ENCODE measurements at places on chromosomes 1 and 21. TPM values are rescaled to one million over a fixed set of nuclear protein-coding genes. Genes with fewer than 3 reads are reported as not detected.

THEM5 gene
- total RNA-seq, result not detected

DNA sequence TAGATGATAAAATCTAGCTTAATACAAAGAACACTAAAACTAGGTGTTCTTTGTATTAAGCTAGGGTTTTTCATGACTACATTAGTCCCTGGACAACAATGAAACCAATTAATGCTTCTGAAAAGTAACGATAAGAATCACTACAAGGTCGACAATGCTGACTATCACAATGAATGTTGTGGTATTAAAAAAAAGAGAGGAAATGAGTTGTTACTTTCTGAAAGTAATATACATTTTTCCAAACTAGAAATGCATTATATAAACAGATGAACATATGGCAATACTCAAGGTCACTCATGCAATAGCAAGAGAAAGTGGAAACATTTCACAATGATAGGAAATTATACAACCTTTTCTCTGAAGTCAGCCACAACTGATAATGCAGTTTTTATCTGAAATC lies 19.0 kb downstream of the DPH5 start:
- peaks cover 29% of the 10 kb centered on the region for H3K4me1 ChIP-seq
- DNase-seq, result no peak
- H3K4me3 ChIP-seq, result no peak overlapping the region
- no peak overlapping the region for H3K27ac ChIP-seq
- peaks cover 55% of the 10 kb centered on the region for H3K36me3 ChIP-seq

DNA sequence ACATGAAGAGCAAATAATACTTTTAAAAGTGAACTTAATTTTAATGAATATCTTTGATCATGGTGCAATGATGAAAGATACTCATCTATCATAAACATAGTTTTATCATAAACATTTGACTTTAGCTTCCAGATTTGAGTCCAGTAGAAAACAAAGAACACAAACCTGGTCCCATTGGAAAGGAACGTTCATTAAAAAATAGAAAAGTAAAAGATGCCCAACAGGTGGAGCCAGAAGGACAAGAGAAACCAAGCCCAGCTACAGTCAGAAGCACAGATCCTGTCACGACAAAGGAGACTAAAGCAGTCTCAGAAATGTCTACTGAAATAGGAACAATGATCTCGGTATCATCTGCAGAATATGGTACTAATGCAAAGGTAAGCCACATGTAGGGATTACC lies 55.6 kb upstream of the MYOCOS start:
- H3K36me3 ChIP-seq, result peaks cover 42% of the 10 kb centered on the region
- H3K4me1 ChIP-seq, result no peaks in the 10 kb centered on the region
- no peak overlapping the region for H3K27ac ChIP-seq
- no peaks in the 10 kb centered on the region for H3K27me3 ChIP-seq

DNA sequence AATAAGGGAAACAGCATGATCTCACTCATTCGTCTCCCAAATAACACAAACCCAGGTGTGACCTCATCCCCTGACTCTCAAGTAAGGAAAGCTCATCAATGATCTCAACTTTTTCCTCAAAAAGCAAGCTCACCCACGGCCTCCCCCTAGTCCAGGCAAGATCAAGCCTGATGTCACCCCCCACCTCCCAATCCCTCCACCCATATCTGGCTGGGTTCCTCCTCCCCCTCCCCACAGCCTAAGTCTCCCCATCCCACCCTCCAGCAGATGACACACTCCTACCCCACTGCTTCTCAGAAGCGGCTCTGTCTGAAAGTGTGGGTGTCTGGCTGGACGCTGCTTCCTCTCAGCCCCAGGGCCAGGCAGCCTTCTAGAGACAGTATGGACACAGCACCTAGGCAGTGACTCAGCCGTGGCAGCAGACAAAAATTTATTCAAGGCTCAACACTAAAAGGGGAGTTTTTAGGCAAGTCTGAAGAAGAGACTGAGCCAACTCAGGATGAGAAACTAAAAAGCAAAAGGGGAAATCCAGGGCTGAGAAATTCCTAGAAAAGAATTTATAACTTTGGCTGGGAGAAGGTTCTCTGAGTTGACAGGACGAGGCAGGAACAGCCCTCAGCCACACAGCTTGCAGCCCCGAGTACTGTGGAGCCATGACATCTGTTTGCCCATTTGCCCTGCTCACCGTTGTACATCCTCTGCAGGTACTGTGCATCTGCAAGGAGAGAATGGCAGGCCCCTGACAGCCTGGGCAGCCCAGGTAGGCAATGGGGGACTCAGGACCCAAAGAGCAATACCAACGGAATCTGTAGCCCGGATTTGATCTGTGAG lies 81.6 kb upstream of the LRRC8D start:
- H3K4me1 ChIP-seq, result peaks cover 39% of the 10 kb centered on the region
- H3K27me3 ChIP-seq, result no peaks in the 10 kb centered on the region
- H3K27ac ChIP-seq, result peak overlapping the region; percentile 83
- peaks cover 11% of the 10 kb centered on the region for H3K36me3 ChIP-seq
- DNase-seq, result no peak
- H3K4me3 ChIP-seq, result peak overlapping the region; percentile 48

RNF207 gene
- total RNA-seq, result 12.4 TPM

DNA sequence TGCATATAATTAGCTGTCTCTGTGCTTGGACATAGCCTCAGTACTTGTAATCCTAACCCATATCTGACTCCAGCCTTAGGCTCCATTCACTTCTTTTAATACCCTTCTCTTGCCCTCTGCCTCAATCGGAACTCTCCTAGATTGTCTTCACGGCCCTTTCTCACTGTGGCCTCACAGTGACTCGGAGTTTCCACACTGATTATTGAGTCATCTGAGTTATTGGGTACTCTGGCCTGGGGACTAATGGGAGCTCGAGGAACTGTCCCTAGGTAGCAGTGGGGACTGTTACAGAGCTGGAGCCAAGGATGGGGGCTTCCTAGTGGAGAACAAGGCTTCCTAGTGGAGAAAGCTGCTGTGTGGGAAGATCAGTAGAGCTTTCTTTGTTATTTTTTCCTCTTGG lies 17.0 kb downstream of the TRAF5 start:
- H3K4me1 ChIP-seq, result peaks cover 45% of the 10 kb centered on the region
- no peak overlapping the region for H3K4me3 ChIP-seq
- peaks cover 33% of the 10 kb centered on the region for H3K36me3 ChIP-seq
- no peaks in the 10 kb centered on the region for H3K27me3 ChIP-seq

FCRL4 gene
- not detected for total RNA-seq

FCAMR gene
- total RNA-seq, result not detected

EFNA1 gene
- total RNA-seq, result not detected
